ENCODE measurements at places on chromosomes 1 and 21.
A peak's percentile ranks its signal among the peaks of the same experiment; 100 is the strongest.

DNA sequence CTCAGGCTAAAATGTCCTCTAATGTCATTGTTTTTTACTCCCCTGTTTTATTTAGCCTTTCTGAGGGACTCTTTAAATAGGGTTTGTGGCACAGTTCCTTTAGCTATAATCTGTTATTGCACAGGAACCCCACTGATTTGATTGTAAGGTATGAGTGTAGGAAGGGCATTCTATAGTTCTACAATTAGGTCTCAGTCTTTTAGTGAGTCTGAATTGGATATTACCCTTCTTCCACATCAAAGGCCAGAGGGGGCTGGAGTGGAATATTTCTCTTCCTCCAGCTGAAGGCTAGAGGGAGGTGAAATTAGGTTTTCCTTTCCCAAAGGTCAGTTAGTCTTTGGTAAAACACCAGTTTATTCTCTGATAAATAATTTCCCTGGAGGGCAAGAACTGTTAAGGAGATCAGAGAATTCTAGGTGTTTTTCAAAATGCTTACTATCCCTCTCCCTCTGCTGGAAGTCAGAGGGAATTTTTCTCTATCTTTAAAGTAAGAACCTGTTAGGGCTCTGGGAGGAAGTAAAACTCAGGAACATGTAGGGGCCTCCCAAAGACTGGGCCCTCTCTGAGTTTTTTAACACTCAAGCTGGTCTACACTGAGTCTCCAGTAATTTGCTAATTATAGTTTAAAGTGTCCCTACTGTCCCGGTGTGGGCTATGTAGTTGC lies 176.3 kb upstream of the ZNHIT6 start:
- DNase-seq: peak; percentile 23

DNA sequence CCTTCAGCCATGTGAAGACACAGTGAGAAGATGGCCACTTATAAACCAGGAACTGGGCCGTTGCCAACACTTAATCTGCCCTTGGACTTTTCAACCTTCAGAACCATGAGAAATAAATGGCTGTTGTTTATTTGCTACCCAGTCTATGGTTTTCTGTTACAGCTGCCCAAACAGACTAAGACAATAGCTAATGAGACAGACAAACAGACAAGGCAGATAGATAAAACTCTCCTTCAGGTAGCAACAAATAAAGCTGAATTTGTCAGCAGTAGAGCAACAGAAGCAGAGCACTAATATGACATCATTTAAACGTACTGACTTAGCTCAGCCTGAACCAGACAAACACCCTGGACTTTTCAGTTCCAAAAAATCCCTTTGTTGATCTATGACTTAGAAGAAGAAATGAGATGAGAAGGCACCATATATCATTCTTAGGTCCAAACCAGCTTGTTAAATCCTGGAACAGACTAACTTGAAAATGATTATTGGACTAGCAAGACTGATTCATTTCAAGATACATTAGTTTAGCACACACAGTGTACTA lies 27.0 kb downstream of the ZZZ3 start:
- DNase-seq: no peak

GRCh38 chr1:48560577-48560976 lies 88.6 kb upstream of the SPATA6 start:
- DNase-seq: no peak

GRCh38 chr1:154809436-154810413 lies 60.4 kb downstream of the KCNN3 start:
- peak; percentile 58 for DNase-seq

DNA sequence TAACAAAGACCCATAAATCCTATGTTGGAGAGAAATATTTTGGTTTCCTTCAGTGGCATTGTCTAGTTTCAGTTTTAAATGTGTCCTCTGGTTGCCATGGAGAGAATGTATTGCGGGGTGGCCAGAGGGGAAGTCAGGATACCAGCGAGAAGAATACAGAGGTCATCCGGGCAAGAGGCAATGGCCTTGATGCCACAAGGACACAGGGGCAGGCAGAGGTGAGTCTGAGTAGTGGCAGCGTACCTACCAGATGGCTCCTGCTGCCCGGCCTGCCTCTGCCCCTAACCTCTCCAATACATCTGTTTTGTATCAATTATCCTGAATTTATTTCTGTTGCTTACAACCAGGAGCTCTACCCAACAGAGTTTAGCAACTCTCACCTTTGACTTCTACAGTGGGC lies 14.9 kb downstream of the KLHDC7A start:
- DNase-seq: no peak

DNA sequence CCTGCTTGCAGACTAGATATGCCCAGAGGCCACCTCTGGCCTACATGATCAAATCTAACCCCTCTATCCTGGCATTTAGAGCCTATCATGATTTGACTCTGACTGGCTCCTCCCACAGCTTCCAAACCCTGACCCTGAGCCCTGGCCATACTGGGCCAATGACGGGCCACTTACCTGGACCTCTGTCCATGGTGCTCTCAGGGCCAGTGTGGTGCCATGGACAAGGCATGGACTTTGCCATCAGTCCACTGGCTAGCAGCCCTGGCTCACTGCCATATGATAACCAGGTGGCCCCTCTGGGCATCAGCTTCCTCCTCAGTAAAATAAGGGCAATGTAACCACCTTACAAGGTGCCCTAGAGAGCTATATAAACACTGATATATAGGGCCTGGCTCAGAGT lies 713.4 kb downstream of the PTPRU start:
- no peak for DNase-seq

- no peak for DNase-seq
These were observed 28.7 kb upstream of the POU2F1 start for GRCh38 chr1:167191958-167192357.

DNA sequence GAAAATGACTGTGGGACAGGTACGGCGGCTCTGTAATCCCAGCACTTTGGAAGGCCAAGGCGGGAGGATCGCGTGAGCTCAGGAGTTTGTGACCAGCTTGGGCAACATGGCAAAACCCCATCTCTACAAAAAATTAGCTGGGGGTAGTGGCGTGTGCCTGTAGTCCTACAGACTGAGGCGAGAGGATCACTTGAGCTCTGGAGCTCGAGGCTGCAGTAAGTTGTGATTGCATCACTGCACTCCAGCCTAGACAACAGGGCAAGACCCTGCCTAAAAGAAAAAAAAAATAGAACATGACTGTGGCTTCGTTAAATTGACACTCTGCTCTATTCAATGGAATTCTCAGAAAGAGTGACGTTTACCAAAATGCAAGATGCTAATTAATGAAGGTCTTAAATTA lies 3.9 kb upstream of the DBT start:
- no peak for DNase-seq

DNA sequence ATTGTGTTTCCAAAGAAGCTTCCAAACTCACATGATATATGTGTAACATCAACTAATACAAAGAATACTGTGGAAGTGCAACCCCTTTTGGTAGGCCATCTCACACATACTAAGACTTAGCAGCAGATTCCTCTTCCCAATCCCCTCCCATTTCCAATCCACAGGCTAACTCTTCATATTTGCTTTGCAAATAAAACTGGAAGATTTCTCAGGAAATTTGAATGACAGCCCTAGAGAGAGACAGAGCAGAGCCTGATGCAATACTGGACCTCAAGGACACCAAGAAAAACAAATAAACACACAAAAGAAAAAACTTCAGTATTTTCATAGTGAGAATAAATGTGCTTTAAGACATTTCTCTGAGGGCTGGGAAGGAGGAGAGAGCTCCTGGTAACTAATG lies 190.2 kb upstream of the BRINP3 start:
- no peak for DNase-seq

DNA sequence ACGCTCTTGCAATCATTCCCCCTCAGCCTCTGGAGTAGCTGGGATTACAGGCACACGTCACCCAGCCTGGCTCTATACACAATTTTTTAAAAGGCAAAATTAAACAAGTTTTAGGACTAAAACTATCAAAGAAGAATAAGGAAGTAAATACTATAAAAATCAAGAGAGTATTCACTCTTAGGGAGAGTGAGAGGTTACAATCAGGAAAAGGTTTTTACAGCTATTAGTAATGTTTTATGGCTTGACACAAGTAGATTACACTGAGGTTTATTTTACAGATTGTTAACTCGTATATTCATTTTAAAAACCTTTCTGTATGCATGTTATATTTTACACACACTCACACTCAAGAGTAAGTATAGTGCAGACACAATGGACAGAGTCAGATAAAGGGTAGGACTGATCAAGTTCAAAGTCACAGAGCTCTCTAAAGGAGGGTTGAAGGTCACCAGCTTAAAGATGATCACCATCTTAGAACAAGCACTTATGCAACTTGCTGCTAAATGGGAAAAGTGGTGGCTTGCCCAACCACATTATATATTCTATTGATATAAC lies 77.9 kb upstream of the MAN1A2 start:
- DNase-seq: no peak

GRCh38 chr1:235511470-235512240 lies 7.4 kb upstream of the B3GALNT2 start:
- peak; percentile 42 for DNase-seq

GRCh38 chr21:39647476-39647875 lies 34.7 kb downstream of the B3GALT5 start:
- peak; percentile 16 for DNase-seq

DNA sequence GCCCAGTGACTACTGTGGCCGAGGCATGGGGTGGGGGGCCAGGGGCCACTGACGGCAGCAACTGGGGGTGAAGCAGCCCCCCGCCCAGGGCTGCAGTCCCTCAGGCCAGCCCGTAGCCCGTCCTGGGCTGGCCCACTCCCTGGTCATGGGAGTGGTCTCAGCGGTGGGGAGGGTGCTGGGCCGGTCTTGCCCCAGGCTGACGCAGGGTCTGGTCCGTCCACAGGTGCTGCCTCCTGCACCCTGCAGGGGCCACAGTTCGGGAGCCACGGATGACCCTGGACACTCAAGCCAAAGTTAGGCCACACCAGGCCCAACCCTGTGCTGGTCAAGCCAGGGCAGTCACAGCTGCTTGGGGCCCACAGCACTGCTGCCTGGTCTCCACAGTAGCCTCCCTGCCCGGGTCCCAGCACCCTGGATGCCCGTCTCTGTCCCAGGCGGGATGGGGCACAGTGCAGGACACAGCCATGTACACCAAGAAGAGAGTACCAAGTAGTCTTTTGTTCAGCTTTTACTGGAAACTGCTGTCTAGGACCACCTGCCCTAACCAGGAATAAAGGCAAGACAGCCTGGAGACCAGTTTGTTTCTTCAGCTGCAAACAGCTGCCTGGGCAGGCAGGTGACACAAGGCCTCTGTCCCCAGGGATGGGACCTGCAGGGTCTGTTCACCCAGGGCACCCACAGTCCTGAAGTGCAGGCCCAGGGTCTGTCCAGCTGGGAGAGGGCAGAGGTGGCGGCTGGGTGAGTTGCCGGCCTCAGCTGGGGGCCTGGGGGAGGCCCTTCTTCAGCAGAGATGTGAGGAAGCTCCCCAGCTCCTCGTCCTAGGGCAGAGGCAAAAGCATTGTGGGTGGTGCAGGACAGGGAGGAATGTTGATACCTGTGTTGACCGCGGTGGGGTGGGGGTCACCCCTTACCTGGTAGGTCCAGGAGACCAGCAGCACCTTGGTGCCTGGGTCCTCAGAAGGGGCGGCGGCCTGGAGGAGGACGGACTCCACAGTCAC lies 3.0 kb downstream of the PUSL1 start:
- no peak for DNase-seq

Data from urothelium cell line (cell line).